ENCODE measurements at places on chromosomes 12 and 14.

- DNase-seq, result peak; percentile 17
Measured at GRCh38 chr12:24778486-24779304, 170.2 kb downstream of the BCAT1 start.

- DNase-seq, result no peak
Measured at GRCh38 chr14:86501611-86502010, 971.7 kb downstream of the FLRT2 start.

GRCh38 chr12:131533139-131533538, 177.8 kb upstream of the SFSWAP start:
- no peak for DNase-seq

DNA sequence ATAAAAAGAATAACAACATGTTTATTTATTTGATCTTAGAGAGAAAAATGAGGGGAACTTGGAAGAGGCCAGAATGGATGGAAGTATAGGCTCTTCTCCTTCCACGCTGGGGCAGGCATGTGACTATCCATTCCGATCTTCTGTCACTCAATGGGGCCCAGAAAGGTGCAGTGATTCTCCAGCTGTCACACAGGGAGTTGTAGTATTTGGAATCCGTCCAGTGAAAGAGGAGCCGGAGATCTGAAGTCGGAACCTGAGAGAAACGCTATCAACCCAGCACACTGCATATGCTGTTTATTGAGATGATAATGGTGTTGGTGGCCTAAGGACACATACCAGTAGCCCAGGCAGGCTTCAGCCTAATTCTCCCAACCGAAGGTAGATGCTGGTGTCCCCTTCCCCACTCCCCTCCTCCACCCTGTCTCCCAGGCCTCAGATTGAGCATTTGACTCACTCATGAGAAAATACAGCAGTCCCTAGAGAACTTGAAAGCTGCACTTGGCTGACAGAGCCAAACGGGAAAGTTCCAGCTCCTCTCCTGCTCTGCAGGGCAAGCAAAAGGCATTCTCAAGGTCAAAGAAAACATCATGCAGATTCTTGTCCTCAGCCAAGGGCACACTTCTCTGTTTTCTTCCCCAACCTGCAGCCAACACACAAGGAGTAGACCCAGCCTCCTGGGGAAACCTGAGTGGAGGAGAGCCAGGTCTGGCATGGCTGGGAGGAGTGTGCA, 100.4 kb downstream of the IRF2BPL start:
- DNase-seq, result no peak

DNA sequence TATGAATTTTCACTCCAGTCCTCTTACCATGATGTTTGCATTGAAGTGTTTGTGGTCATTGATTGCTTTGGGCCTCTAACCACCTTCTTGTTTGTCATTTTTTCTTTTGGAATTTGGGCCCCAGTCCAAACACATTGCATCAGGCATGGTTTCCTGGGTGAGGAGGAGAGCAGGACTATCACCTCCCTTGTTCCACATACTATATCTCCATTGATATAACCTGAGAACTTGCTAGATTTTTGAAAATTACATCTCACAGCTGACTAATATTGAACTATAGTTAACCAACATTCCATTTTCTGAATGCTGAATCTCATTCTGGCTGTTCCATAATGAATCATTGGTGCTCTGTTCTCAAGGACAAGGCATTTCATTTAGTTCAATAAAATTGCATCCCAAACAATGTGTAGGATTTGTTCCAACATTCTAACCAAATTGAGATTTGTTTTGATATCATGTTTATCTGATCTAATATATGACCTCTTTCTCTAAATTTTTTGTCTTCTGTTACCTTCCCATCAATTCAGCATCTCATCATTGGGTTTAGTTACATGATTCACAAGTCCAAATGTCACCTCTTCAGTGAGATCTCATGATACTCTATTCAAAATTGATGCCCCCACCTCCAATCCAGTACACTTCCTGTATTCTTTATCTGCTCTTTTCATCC, 329.0 kb downstream of the ZFP36L1 start:
- DNase-seq, result no peak

GRCh38 chr12:45235087-45236025, 19.5 kb downstream of the ANO6 start:
- peak; percentile 49 for DNase-seq

- peak; percentile 35 for DNase-seq
Measured at GRCh38 chr14:32453857-32454810, 125.0 kb downstream of the AKAP6 start.

DNA sequence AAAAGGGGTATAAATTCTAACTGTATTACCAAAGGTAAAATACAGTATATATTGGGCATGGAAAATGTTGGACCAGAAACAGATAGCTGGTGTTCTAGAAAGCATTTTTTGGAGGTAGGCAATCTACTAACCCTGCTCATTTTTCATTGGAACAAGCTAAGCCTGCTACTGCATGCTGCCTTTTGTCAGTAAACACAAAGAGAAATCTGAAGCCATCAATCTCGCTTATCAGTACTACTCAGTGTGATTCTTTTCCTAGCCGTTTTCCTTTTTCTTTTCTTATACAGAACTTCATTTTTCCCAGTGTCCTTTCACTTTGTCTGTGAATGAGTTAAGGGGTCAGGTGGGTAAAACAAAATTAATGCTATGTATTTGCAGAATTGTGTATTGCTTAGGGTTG, 312.3 kb downstream of the NPAS3 start:
- DNase-seq, result no peak

- DNase-seq, result no peak
Measured at GRCh38 chr14:81831128-81831820, 297.6 kb upstream of the SEL1L start.

- no peak for DNase-seq
Measured at GRCh38 chr14:93648440-93649168, 139.7 kb downstream of the PRIMA1 start.

GRCh38 chr12:26953447-26953846, 15.2 kb downstream of the FGFR1OP2 start:
- DNase-seq, result peak; percentile 26

DNA sequence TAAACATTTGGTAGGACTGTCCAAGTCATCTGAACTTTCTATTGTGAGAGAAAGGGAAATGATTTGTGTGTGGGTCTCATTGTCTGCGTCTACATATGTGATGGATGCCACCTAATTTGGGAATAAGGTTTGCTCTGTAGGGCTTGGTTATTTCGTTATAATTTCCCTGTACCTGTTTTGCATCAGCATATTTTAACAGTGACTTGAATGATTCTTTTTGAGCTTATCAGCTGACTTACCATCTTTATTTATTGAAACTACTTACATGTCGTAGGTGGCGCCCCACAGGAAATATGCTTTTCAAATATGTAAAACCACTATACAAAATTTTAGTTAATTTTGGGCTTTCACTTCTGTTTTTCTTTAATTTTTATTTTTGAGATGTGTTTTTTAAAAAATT, 56.5 kb upstream of the BCAT1 start:
- no peak for DNase-seq

DNA sequence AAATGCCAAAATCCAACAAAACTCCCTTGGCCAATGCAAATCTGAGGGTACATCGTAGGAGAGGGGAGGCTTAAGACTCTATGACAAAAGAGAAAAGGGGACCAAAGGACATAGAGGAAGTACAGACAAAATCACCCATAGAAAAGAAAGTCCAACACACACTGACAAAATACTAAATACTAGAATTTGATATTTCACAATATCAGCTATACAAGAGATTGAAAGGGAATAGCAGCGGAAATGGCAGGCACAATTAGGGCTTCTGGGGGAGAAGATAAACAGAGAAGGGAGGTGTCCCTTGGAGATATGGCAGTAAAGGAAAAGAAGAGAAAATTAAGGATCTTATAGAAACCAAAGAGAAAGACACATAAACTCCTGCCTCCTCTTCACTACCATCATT, 29.0 kb downstream of the ATP2B1 start:
- no peak for DNase-seq

- DNase-seq, result no peak
Measured at GRCh38 chr14:104721505-104722431, 2.3 kb upstream of the ADSS1 start.

DNA sequence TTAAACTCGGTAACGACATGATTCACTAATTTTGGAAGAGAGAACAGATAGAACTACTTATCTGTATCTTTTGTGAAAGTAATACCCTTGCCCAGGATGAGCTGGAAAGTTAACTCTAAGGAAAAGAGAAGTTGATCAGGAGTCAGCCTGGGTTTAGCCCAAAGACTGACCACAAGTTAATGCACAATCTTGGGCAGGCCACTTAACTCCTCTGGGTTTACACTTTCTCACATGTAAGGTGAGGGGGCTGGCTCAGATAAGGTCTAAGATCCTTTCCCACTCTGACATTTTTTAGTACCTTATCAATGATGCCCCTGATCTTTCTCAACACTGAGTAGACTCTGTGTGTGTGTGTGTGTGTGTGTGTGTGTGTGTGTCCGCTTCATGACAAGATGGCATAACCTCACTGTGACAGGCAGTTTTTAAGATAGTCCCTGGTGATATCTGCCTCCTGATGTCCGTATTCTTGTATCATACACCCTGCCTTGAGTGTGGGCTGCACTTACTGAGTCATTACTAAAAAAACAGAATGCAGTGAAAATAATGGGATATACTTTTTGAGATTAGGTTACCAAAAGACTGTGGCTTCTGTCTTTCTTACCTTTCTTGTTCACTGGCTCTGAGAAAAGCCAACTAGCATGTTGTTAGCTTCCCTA, 56.2 kb upstream of the CCDC198 start:
- DNase-seq, result no peak

GRCh38 chr14:21070083-21070609, at the start of gene ARHGEF40:
Gene ARHGEF40, plus strand, starts transcription at chr14:21070304. Its CDS starts 93 bp downstream, at chr14:21070397.
- no peak for DNase-seq

DNA sequence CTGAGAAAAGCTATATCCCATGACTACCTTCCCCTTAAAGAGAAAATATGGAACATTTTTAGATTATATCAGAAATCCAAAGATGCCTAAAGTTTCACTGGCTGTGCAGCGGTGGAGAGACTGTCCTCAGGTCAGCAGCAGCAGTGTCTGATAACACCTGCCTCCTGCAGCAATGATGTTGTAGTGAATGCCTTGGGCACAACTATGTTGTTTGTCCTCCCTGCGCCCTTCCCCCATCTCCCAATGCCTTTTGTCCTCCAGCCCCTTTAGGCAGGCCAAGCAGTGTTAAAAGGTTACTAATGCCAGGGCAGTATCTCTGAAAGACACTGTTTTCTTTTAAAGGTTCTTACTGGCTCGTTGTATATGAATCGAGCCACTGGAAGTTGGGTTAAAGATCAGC, 13.2 kb downstream of the RTRAF start:
- DNase-seq, result no peak

GRCh38 chr12:6961278-6961694, 9.2 kb downstream of the PHB2 start:
- no peak for DNase-seq

- DNase-seq, result no peak
Measured at GRCh38 chr12:88371416-88372183, 208.7 kb downstream of the KITLG start.

- no peak for DNase-seq
Measured at GRCh38 chr12:30100741-30101140, 317.0 kb upstream of the TMTC1 start.

- DNase-seq, result no peak
Measured at GRCh38 chr12:2247120-2247519, 194.3 kb downstream of the CACNA1C start.

DNA sequence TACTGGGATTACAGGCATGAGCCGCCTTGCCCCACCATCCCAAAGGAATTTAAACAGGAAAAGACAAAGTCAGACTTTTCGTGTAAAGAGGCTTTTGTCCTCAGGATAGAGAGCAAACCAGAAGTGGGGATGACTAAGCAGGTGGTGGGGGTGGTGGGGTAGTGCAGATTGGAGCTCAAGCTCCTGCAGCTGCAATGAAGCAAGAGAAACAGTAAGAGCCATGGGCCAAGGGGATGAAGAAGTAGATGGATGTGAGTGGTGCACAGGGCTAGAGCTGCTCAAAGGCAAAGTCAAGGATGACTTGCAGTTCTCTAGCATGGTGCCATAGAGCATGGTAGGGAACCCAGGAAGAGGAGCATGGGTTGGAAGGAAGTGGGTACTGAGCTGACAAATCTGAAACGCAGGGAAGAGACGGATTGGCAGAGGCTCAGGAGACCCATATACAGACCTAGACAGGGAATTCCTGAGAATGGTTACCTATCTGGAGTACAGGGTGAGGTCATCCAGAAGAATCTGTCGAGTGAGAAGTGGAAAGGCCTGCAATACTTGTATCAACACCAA, 11.4 kb upstream of the RNF34 start:
- DNase-seq, result peak; percentile 73

GRCh38 chr12:13195785-13196129, 769 bp upstream of the EMP1 start:
- DNase-seq, result peak; percentile 73

DNA sequence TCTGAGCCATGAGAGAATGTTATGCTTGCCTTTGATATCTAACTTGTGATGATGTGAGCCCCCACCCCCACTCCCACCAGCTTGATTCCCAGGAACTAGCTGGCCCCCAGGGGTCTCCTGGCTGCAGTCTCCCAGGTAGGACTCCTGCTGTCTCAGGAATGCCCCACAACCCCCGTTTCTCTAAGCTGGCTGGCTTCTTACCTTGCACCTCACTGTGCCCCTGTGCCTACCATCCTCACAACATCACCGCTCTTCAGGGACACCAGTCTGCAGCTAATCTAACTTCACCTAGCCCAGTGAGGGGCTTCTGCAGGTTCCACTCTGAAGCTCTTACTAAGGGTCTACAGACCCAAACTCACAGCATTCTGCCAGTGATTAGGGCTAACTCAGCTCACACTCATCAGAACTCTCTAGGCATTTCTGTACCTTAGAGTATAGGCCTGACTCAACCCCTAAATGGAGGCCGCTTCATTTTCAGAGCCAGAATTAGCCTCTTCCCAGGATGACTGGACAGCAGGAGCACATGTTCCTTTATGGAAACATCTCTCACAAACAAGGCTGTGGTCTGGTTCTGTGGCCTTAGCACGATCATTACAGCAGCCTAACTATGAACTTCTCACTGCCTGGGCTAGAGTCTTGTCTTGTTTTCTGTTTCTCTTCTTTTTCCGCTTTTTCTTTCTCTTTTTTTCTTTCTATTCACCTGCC, 72.8 kb upstream of the IFNG-AS1 start:
- DNase-seq, result no peak

GRCh38 chr12:115354007-115354890, 670.3 kb upstream of the TBX3 start:
- DNase-seq, result peak; percentile 97

DNA sequence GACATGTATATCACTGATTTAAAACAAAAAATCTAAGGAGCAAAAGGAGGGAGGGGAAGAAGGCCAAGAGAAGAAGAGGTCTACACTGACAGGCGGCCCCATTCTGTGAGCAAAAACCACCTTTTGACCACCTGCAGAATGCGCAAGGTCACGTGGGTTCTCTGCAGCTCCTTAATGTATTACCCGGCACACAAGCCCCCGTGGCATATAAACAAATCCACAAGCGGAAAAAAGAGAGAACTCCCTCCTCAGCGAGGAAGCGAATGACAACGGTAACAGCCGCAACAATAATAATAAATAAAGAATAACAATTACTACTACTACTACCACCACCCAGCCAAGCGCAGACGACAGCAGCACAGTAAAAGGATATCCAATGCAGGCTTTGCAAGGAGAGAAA, 1.3 kb downstream of the KSR2 start:
- DNase-seq, result no peak
